ENCODE measurements at places on chromosomes 13 and 19.

DNA sequence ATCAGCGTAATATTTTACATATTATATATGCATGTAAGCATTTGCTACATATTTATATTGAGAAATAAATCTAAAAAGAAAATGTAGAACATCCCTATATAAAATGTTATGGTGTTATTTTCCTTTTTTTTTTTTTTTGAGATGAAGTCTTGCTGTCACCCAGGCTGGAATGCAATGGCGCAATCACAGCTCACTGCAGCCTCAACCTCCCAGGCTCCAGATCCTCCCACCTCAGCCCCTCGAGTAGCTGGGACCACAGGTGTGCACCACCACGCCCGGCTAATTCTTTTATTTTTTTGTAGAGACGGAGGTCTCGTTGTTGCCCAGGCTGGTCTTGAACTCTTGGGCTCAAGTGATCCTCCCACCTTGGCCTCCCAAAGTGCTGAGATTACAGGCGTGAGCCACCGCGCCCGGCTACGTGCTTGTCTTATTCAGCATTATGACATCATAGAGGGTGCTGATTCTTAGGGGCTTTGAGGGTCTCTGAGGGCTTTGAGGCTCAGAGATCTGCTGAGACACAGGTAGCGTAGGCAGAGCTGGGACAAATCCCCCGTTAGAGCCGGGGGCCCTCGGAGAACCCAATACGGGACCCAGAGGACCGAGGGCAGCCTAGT, 101.9 kb downstream of the GADD45B start:
- no peak for DNase-seq

GRCh38 chr19:50537769-50538230, 24.1 kb upstream of the ASPDH start:
- peak; percentile 62 for DNase-seq

DNA sequence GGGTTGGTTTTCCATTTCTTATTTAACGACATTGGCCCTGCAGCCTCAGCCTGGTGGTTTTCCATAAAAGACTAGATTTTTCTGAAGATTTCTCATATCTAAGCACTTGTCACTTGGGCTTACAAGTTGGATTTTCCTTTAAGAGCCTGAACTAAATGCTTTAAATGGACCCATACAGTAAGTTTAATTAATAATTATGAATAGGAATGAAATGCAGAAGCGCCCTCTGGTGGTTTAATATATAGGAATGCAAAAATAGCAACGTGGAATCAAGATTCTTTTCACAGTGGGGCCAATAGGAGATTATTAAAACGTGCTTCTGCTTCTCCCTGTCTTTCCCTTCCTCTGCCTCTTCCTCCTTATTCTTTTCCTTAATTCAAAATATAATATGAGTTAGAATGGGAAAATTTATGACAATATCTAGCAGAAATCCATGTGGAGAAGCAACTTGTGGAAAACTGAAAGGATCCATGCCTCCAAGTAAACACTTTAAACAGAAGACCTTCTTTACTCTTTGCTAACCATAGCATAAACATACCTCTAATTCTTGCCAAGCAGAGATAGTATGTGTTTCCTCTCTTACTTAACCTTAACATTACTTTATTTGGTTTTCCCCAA, 324.0 kb downstream of the GPC5 start:
- no peak for DNase-seq

DNA sequence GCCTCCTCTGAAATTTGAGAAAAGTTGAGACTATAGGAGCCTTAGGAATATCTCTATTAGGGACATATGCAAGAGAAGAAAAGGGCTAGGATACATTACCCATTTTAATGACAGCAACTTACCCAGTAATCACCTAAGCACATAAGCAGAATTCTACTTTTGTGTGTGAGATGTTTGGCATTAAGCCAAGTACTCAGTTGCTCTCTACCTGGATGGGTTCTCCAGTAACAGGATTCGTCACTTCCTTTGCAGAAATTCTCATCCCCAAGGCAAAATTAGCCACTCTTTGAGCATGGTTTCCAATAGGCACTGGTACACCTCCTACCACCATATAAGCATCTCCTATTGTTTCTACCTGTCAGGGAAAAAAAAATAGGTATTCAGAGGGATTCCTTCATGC, 95.1 kb downstream of the C13orf42 start:
- DNase-seq = no peak

- peak; percentile 48 for DNase-seq
Measured at GRCh38 chr19:4172861-4173473, 9.4 kb downstream of the SIRT6 start.

- peak; percentile 18 for DNase-seq
Measured at GRCh38 chr19:51777570-51778462, 16.8 kb downstream of the FPR2 start.

DNA sequence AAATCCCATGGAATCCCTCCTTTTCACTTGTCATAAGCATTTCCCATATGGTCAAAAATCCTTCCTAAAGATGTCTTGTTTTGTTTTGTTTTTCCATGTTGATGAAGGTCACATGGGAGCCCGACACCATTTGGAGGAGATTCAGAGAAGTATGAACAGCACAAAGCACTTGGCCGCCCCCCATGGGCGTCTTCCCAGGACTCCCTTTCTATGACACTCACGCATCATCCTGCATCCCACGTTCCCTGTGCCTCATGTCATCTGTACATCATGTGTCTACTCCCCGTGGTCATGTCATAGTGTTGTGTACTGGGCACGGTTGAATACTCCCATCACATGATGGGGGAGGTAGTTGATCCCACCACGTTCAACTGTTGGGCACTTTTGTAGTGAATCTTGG, 2.0 kb downstream of the ZSCAN1 start:
- DNase-seq = no peak

DNA sequence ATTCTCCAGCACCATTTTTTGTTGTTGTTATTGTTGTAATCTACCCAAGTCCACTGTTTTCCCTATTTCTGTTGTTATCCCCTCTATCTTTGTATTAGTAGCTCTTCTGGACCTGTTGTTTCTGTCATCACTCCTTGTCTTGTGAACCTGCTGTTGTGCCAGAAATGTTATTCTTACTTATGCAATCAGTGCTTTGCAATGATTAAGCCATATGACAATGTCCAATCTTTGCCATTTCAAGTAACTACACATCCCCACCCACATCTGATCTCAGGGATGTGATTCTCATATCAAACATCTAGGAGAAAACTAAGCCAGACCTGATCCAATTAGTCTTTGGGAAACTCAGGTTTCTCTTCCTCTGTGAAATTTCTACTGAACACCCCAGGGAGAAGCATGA, 472.6 kb upstream of the KLHL1 start:
- DNase-seq = no peak

GRCh38 chr13:45278096-45278645, 62.8 kb downstream of the TPT1 start:
- no peak for DNase-seq

- DNase-seq = no peak
Measured at GRCh38 chr19:10637894-10638293, 12.5 kb downstream of the SLC44A2 start.

- DNase-seq = no peak
Measured at GRCh38 chr13:111614009-111614408, 293.6 kb downstream of the TEX29 start.

DNA sequence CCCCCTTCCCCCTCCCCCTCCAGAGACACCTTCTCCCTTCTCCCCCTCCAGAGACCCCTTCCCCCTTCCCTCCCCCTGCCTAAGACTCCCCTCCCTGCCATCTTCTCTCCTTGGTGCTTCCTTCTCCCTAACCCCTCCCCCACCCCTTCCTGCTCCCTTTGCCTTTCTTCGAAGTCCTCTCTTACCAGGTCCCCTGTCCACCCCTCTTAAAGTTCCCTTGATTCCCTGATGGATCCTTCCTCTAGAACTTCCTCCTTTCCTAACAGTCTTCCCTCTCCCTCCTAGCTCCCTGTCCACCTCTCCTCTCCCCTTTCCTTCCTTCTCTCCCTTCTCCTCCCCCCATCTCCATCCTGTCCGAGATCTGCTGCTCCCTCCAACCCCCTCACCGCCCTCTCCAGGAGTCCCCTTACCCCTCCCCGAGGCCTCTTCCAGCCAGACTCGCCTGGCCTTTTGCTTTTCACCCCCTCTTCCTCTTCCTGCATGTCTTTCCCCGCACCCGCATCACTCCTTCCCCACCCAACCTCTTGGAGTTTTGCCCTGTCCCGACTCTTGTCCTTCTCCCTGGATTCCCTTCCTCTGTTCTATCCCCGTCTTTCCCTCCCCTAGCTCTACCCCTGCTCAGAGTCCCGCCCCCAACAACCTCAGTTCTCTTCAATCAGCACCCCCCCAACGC, 3.1 kb downstream of the TNFSF9 start:
- DNase-seq = no peak

DNA sequence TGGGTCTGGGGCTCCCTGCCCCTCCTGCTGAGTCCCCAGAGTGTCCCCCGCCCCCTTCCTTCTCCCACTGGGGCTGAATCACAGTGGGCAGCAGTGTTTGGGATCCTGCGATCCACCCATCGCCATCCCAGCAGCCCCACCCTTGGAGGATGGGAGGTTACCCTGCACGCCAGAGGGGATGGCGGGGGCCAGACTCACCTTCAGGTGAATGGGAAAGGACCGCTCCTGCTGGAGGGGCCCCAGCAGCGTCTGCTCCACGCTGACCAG, 569 bp downstream of the DLEU7 start:
- DNase-seq = no peak

DNA sequence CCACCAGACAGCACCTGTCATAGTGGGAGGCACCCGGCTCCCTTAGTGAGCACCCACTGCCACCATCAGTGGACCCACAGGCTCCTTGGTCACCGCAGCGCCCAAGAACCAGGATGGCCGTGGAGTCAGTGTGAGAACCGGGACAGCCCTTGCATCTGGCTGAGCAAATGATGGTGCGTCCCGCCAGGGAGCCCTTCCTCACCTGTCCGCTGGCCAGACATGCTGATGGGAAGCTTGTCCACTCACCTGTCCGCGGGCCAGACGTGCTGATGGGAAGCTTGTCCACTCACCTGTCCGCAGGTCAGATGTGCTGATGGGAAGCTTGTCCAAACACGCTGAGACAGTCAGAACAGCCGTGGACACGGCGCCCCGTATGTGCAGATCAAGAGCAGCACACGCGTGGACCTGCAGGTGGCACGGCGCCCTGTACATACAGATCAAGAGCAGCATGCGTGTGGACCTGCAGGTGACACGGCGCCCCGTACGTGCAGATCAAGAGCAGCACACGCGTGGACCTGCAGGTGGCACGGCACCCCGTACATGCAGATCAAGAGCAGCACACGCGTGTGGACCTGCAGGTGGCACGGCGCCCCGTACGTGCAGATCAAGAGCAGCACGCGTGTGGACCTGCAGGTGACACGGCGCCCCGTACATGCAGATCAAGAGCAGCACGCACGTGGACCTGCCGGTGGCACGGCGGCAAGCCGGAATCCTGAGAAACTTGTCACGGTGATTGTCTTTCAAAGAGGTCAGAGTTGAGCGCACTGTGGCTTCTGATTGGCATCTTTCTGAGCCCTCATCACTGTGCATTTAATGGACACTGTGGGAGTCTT, 40.7 kb upstream of the DCUN1D2 start:
- no peak for DNase-seq

GRCh38 chr13:33994198-33994597, 176.2 kb downstream of the RFC3 start:
- no peak for DNase-seq

- DNase-seq = no peak
Measured at GRCh38 chr13:39159393-39159792, 121.1 kb downstream of the NHLRC3 start.

GRCh38 chr13:56189439-56189838, 951.3 kb upstream of the PRR20A start:
- DNase-seq = no peak

DNA sequence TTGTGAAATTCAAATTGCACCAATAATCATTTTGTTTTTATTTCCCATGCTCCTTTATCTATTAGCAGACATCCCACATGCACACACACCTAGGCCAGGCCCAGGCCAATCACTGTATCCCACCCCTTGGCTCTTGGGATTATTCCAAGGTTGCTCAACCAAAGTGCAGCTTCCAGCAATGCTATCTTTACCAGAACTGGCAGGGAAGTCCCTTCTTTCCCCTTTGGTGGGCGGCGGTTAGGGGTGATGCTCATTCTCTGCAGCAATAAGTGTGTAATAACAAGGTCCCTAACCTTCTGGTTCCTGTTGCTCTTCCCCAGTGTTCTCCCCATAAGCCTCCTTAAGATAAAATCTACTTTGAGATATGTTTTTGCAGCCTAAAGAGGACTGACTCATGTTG, 18.3 kb upstream of the KCTD12 start:
- DNase-seq = no peak

DNA sequence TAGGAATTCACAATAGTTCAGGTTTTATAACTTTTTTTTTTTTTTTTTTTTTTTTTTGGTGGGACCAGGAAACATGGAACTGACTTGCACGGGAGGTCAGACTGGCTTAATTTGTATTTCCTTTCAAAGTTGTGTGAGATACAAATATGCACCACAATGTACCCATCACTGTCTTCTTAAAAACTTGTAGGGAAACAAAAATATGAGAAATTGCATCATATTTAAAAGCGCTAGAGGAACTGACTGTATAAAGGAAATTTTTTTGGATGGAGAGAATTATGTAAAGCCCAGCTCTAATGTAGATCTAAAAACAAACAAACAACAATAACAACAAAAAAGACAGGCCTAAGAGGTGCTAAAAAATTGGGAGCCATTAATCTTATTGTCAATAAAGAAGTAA, 246.5 kb downstream of the DCT start:
- DNase-seq = no peak

- no peak for DNase-seq
Measured at GRCh38 chr19:44592451-44592890, 20.9 kb upstream of the IGSF23 start.

Data from stimulated activated CD4-positive, alpha-beta T cell treated with anti-CD3 and anti-CD28 coated beads, Interleukin-1b, Interleukin-23, amount 100 ng/mL, for 24 hours (primary cell).